ENCODE measurements at places on chromosomes 2 and 18.

GRCh38 chr18:48133671-48134251, 203.3 kb upstream of the SMAD2 start:
- no peak for DNase-seq

- no peak for DNase-seq
These were observed 94.6 kb upstream of the ITGA4 start for GRCh38 chr2:181362561-181362960.

- no peak for DNase-seq
These were observed 132.0 kb downstream of the VWC2L start for GRCh38 chr2:214542866-214543265.

GRCh38 chr2:231361701-231362554, 33.6 kb upstream of the B3GNT7 start:
- DNase-seq: no peak

- no peak for DNase-seq
These were observed 97.9 kb upstream of the ZNF516 start for GRCh38 chr18:76592981-76593381.

DNA sequence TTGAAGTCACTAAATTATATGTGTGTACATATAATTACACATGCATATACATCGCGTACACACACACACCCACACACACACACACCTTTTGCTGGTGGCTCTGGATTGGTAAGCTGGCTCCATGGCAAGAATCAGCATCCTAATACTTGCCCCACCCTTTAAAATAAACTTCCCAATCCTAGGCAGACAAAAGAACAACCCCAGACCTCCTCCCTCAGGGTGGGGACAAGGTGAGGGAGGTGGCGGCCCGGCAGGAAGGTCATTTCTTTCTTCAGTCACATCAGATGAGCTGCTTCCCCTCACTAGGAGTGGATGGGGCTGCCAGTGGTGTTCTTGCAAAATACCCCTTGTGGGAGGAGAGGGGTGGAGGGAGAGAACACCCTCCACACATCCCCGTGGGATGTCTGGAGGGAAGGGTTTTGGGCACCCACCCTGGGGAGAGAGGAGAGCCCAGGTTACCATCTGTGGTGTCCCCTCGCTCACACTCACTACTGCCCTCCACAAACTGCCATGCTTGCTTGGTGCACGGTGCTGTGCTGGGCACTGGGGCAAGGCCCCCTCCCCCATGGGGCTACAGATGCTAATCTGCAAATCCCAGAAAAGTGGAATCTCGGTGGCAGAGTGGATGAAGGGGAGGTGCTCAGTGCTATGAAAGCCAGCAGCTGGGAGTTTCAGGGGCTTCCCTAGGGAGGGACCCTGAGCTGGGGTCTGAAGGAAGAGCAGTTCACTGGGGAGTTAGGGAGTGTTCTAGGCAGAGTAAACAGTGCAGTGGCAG, 64.0 kb downstream of the ODC1 start:
- DNase-seq: no peak

DNA sequence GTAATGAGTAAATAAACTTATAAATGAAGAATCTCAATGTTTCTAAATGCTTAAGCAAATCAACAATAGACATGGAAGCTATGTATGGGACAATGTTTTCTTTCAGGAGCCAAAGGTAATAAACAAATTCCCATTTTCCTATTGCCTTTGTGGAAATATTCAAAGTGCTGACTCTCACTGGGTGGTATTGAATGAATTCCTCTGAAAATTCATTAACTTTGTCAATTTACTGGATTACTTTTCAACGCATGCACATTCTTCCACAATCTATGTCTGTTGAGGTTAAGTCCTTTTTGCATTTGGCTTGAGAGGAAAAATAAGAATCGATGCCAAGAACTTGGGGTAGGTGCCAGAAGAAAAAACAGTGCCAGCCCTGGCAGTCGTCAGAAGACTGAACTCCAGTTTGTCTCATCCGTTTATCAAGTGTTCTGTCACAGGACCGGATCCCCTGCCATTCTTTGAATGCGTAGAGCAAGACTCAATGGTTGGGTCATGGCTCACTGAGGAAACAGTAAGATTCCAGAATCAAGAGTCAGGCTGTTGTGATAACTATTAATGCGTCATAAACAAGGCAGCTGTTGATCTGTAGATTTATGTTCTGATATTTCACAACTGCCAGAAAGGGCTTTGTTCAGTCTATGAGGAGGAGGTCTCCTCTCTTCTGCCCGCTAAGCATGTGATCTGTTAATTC, 133.3 kb downstream of the GFPT1 start:
- DNase-seq: peak; percentile 93

DNA sequence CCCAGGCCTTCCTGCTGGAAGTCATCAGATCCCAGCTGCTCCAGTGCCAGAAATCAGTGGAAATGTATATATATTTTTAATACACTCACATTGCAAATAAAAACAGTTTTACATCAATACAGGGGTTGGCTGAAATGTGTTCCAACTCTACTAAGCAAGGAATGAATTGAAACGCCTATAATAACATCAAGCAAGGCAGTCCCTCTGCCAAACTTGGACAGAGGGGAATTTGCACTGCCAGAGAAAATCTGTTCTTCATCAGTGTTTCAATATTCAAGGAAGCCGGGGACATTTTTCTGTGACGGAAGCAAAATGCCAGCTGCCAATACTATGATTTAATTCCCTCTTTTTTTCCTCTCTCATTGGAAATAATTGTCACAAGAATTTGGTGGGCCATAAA, 335.3 kb downstream of the TNS1 start:
- no peak for DNase-seq

GRCh38 chr2:122378521-122378920, 623.1 kb downstream of the TSN start:
- DNase-seq: no peak

DNA sequence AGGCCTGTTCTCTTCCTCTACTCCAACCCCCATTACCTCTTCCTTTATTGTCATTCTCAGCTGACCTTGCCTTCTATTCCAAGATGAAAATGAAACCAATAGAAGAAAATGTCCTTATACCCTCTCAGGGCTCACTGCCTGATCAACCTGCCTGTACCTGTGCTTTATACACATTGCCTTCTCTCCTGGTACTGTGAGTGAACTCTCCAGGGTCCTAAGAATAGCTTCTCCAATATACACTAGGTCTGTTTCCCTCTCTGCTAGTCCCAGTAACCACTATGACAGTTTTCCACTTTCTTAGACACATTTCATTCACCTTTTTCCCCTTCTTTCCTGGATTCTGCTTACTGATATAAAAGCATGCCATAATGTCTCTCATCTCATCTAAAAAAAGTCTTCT, 85.7 kb downstream of the FSHR start:
- no peak for DNase-seq

- DNase-seq: no peak
These were observed 129.5 kb upstream of the TTC27 start for GRCh38 chr2:32498306-32498705.

DNA sequence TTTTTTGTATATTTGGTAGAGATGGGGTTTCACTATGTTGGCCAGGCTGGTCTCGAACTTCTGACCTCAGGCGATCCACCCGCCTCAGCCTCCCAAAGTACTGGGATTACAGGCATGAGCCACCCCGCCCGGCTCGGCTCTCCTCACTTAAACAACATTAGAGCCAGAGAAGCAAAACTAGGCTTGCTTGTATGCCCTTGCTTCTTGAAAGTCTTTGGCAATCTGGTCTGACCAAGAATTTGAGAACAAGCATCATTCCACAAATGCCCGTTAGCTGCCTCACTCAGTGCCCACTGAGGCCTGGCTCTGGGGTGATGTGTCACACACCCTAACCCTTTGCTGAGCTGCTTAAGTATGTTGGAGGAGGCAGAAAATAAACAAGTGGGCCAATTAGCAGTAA, 33.5 kb downstream of the SOWAHC start:
- DNase-seq: no peak

GRCh38 chr18:22933206-22933965, at the start of gene RBBP8:
Gene RBBP8 (plus strand): TSS chr18:22933328. CDS start chr18:22936852, 3,524 bp downstream.
- peak; percentile 72 for DNase-seq

- peak; percentile 88 for DNase-seq
These were observed 1.6 kb downstream of the CRIM1 start for GRCh38 chr2:36356990-36357846.

GRCh38 chr2:136238286-136239078, 120.5 kb upstream of the CXCR4 start:
- DNase-seq: peak; percentile 99

- DNase-seq: no peak
These were observed 99.6 kb upstream of the CTAGE1 start for GRCh38 chr18:22517356-22517755.

DNA sequence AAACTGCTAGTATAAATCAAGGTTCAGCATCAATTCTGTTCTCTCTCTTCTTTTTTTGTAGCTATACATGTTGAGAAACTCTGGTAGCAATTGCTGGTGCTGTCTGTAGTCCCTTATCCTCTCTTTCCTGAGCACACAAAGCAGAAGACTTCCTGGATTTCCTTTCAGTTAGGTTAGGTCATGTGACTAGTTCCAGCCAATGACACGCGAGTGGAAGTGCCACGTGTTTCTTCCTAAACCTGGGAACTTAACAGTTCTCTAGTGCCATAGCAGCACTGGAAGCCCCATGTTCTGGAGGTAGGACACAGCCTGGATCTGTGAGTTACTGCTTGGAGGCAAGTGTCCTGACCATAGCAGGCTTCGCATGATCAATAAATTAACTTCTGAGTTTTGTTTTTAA, 125.9 kb downstream of the PLA2R1 start:
- DNase-seq: no peak

DNA sequence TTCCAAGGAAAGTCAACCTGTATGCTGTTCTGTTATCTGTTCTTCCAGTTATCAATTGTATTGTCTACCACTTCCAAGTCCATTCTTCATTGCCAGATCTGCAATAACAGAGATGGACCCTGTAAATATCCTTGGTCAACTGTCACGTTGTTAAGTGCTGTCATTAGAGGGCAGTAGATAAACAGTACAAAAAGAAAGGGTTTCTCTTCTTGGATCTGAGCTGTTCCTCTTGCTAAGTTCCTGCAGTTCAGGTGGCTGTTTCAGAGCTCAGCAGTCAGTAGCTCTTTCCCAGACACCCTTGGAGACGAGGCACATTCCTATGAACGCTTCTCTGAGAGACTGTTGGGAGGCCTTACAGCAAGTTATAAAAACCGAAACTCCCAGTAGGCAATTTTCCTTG, 957.1 kb upstream of the CHAC2 start:
- DNase-seq: no peak

DNA sequence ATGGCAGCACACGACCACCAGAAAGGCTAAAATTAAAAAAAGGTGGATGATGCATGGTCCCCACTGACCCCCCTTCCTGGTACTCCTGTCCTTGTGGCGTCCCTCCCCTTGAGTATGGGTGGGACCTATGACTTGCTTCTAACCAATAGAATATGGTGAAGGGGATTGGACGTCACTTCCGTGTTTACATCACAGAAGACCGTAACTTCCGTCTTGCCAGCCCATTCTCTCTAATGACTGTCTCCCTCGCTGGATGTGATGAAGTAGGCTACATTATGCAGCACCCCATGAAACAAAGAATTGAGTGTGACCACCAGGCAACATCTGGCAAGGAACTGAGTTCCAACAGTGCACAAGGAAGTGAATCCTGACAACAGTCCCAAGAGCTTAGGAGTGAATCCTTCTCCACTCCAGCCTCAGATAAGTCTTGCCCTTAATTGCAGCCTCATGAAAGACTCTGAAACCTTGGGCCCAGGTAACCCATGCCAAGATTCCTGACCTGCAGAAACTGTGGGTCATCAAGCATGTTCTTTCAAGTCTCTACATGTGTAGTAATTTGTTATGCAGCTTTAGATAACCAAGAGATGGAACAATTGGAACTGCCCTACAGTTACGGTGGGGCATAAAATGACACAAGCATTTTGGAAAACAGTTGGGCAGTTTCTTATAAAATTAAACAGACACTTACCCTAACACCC, 80.1 kb upstream of the NPAS2 start:
- DNase-seq: no peak

DNA sequence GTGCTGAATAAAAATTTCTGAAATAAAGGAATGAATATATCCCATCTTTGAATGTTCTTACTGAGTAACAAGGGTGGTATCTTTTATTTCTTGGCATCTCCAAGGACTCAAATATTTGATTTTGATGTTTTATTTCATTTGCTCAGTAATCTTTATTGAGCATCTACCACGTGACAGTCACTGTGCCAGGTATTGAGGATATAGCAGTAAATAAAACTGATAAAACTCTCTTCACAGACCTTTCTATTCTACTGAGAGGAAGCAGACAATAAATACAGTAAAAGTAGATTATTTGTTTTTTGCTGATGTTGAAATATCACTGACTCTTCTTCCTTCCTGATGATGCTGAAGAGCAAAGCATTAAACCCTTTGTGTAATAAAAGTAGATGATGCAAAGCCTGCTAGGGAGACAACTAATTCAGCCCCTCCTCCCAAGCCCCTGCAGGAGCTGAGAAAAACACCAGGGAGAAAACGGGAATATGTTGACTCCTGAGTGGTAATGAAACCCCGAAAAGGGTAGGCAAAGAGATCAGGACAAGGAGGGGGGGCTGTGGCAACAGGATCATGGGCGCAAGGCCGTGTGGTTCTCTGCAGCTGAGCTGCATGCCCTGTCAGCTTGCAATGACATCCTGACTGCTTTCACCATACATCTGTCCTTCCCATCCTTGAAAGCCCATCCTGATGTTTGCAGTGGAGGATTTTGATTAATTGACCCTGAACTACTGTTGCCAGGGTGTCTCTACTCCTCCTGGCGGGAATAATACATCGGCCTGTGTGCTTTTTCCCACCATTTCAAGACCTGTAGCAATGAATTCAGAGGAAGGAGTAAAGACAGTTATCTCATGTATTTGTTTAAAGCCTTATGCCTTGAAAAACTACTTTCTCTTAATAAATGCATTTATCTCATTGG, 117.4 kb downstream of the EML6 start:
- no peak for DNase-seq
